ENCODE measurements at places on chromosomes 2 and 18.

DNA sequence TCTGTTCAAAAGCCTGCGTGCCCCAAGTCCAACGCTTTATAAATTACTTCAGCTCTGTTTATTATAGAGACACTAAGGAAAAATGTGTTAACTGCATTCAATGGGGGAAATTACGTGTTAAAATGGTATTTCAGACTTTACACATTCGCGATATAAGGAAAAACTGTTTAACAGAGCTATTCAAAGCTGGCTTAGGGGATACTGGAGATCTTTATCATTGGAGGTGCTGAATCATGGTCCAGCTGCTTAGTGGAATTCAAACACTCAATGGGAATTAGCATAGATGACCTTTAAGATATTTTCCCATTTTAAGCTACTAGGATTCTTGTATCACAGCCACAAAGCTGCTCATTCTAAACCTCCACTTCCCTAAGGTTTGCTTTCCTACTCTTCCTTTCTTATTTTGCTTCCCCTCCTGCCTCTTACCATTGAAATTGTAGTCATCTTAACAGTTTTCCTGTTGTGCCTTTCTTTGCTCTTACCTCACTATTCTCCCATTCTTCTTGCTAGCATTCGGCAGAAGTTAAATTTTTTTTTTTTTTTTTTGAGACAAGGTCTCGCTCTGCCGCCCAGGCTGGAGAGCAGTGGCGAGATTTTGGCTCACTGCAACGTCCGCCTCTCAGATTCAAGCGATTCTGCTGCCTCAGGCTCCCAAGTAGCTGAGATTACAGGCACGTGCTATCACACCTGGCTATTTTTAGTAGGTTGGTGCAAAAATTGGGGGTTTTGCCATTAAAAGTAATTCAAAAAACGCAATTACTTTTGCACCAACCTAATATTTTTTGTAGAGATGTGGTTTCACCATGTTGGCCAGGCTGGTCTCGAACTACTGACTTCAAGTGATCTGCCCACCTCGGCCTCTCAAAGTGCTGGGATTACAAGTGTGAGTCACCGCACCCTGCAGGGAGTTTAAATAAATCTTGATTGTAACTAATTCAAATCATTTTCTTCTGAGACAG, 6.5 kb downstream of the SULT6B1 start:
- no peak for DNase-seq

DNA sequence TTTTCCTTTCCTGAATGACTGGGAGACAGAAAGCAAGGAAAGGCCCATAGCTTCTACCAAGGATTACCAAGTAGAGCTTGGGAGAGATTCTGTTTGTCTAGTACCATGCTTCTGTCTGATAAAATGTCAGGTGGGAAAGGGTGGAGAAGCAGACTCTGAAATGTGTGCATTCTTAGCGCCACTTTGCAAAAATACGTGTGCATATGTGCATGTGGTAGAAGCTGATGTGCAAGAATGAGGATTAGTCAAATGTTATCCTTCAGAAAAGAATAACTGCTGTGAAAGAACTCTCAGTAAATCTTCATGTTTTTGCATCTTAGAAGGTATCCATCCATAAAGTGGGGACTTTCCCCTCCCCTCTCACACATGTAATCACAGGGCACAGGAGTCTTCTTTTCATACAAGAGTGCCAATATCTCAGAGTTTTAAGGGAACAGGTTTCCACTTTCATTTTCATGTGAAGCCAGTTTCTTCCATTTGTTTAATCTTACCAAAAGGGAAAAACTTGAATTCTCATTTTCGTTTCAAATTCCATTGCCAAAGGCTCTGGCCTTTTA, 15.4 kb upstream of the DGKD start:
- no peak for DNase-seq

DNA sequence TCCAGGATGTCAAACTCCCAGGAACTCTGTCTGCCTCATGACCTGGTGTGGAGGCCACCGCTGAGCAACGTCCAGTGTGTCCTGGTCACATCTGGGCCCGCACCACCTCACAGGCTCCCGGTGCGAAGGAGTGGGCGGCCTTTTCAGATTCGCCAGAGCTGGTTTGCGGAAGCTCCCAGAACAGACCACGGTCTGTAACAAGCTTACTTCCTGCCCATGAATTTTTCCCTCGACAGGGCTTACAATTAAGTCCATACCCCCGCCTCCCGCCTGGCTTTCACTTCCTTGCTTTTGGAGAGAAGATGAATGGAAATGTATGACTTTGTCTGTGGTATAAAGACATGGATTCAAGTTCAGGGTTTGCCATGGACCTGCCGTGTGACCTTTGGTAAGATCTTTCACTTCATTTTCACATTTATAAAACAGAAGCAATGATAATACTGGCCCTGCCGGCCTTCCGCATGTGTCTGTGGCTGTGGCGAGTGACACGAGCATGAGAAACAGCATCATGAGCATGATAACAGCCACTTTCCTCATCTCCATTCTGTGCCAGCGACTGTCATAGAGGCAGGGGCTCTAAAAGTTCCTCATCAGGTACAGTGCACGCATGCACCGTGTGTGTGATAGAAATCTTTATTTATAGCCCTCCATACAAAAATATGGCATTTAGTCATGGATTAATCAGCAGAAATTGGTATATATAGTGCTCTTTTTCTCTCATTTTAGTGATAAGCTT, 31.0 kb upstream of the KCNF1 start:
- DNase-seq = no peak

GRCh38 chr2:160028431-160029269, 33.8 kb downstream of the PLA2R1 start:
- no peak for DNase-seq

GRCh38 chr2:209663139-209663538, 108.5 kb upstream of the UNC80 start:
- no peak for DNase-seq

DNA sequence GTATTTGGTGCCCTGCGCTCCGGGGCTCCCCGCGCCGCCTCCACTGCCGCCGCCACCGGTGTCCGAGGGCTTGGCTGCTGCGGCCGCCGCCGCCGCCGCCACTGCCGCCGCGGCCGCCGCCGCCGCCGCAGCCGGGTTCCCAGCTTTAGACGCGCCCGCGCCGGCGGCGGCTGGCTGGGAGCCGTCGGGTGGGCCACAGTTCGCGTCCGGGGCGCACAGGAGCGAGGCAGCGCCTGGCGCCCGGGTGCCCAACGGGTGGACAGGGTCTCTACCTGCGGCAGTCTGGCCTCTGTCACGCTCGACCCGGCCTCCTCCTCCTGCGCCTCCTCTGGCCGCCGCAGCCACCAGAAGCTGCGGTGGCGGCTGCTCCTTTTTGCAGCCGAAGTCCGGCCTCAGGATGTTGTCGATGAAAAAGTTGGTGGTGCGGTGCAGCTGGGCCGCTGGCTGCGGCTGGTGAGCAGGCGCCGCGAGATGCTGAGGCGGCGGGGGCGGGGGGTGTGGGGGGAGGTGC, 951 bp downstream of the EN1 start:
- DNase-seq = no peak

- DNase-seq = no peak
Measured at GRCh38 chr18:13179566-13180113, 38.9 kb upstream of the LDLRAD4 start.

- no peak for DNase-seq
Measured at GRCh38 chr2:200177971-200178911, 128.3 kb upstream of the SPATS2L start.

DNA sequence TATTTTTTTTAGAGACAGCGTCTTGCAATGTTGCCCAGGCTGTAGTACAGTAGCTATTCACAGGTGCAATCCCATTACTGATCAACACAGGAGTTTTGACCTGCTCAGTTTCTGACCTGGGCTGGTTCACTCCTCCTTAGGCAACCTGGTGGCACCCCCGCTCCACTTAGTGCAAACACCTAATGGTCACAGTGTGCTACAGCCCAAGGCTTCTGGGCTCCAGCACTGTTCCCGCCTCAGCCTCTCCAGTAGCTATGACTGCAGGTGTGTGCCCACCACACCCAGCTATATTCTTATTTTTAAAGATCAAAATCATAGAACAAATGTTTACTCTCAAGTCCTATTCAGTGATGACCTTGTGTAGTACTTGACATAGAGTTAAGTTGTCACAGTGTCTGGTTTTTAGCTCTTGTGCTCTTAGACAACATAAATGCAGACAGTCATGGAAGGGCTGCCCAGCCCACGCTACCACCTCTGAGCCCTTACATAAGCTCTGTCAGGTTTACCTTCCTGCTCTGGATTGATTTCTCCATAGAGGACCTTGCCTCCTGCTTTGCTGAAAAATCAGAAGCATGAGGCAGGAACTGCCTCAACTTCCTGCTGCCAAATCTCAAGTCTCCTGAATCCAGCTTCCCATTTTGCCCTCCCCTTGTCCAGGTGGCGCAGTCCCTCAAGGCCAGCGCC, 82.2 kb upstream of the SLC1A4 start:
- no peak for DNase-seq

DNA sequence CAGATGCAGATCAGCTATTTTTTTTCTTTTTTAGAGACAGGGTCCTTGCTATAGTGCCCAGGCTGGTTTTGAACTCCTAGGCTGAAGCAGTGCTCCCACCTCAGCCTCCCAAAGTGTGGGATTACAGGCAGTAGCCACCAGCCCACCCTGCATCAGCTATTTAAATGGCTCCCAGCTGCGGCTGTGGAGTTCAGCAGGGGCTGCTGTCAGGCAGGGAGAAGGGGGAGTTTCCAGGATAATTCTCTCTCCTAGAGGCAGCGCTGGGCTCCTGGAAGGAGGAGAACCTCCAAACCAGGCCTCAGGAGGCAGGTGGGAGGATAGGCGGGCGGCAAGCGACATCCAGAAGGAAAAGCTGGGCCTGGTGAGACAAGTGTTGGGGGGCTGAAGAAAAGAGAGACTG, 65.7 kb downstream of the ACTR2 start:
- DNase-seq = no peak

GRCh38 chr2:127811397-127812321, 688 bp upstream of the WDR33 start:
- no peak for DNase-seq
